ENCODE measurements at places on chromosomes 5 and 9.

GRCh38 chr5:134289509-134290113, 63.7 kb upstream of the PPP2CA start:
- peak; percentile 27 for DNase-seq

DNA sequence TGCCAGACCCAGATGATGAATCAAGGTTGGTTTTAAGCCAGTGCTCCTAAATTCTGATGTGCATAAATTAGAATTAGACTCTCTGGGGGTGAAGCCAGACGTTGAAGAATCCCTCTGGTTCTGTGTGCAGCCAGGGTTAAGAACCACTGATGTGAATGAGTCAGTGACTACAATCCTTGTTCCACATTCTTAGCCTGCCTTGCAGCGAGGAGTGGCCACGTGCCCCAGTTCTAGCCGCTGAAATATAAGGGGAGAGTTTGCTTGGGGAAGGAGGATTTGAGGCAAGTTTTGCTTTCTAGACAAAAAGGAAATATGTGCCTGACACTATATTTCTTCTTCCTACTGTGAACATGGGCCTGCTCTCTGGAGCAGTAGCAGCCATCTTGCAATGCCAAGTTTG, 34.2 kb upstream of the MSH3 start:
- no peak for DNase-seq

GRCh38 chr5:156476678-156477077, 149.7 kb downstream of the SGCD start:
- no peak for DNase-seq

- no peak for DNase-seq
These were observed 304.6 kb downstream of the PDE4D start for GRCh38 chr5:59588922-59589321.

DNA sequence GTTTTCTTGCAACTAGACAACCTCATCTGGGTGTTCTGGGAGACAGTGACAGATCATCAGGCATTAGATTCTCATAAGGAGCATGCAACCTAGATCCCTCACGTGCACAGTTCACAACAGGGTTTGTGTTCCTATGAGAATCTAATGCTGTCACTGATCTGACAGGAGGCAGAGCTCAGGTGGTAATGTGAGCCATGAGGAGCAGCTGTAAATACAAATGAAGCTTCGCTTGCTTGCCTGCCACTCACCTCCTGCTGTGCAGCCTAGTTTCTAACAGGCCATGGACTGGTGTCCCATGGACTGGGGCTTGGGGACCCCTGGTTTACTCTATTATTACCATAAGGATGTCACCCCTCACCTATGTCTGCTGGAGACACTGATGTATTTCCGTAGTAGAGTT, 166.8 kb downstream of the PSAT1 start:
- no peak for DNase-seq

GRCh38 chr9:134378901-134379338, 52.7 kb downstream of the RXRA start:
- no peak for DNase-seq

DNA sequence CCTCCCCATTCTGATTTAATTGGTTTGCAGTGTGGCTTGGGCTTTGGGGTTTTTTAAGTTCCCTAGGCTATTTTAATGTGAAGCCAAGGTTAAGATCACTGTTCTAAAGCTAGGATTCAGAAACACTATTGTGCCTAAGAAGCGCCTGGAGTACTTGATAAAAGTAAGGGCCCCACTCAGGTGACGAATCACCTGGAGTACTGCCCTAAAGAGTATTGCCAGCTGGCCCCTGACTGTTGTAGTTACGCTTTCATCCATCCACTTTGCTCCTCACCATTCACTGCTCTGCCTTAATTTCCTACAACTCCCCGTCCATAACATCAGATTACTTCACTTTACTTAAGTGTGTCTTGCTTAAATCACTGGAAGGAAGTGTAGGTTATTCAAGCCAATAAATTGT, 119.3 kb downstream of the CD180 start:
- no peak for DNase-seq

- DNase-seq, result no peak
These were observed 195.5 kb downstream of the ANXA1 start for GRCh38 chr9:73347123-73347522.

DNA sequence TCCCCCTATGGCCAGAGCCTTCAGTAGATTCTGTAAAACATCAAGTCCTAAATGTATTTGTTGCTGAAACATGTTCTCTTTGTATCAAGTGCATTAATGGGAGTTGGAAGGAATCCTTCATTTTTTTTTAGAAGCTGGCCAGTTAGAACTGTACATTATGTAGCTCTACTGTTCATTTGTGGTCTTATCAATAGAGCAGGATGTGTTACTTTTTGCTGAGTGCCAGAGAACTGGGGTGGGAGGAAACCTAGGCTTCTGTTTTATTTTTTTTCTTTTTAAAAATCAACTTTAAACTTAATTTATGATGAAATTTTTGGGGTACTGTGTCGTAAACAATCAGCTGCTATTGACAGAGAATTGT, 5.1 kb downstream of the PIP5K1B start:
- DNase-seq, result no peak

- DNase-seq, result no peak
These were observed 3.9 kb upstream of the PCYOX1L start for GRCh38 chr5:149353911-149354310.

- no peak for DNase-seq
These were observed 101.0 kb downstream of the FGF1 start for GRCh38 chr5:142584891-142585290.

GRCh38 chr5:96699186-96699820, 37.1 kb downstream of the CAST start:
- DNase-seq, result no peak

- DNase-seq, result no peak
These were observed 100.4 kb upstream of the IRX2 start for GRCh38 chr5:2851895-2852294.

- no peak for DNase-seq
These were observed 24.1 kb downstream of the PRDM6 start for GRCh38 chr5:123113136-123113535.

GRCh38 chr9:79976257-79977073, 404.7 kb downstream of the TLE4 start:
- no peak for DNase-seq

DNA sequence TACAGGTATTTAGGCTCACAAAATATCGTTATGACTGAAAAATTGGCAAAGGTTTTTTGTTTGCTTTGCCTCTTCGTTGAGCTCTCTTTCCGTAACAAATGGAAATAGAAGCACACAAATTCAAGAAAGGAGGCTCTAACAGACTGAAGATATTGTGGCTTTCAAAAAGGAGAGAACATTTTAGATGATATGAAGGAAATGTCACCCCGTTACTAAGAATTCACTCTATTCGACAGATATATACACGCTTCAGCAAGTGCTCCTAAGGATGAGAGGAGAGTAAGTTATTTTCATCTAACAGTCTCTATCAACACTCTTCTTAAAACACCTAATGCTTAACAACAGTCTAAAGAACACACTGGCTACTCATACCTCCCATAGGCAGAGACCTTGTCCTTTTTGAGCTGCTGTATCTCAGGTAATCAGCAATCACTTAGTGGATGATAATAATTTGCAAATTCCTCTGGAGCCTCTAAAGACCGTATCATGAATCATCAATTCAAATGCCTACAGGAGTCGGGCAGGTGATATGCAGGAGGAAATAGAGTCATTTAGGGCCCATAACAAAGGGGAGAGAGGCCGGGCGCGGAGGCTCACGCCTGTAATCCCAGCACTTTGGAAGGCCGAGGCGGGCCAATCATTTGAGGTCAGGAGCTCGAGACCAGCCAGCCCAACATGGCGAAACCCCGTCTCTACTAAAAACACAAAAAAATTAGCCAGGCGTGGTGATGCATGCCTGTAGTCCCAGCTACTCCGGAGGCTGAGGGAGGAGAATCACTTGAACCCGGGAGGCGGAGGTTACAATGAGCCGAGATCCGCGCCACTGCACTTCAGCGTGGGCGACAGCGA, 1.4 kb upstream of the HSDL2 start:
- no peak for DNase-seq

GRCh38 chr5:124399426-124399961, 346.9 kb downstream of the ZNF608 start:
- DNase-seq, result no peak

DNA sequence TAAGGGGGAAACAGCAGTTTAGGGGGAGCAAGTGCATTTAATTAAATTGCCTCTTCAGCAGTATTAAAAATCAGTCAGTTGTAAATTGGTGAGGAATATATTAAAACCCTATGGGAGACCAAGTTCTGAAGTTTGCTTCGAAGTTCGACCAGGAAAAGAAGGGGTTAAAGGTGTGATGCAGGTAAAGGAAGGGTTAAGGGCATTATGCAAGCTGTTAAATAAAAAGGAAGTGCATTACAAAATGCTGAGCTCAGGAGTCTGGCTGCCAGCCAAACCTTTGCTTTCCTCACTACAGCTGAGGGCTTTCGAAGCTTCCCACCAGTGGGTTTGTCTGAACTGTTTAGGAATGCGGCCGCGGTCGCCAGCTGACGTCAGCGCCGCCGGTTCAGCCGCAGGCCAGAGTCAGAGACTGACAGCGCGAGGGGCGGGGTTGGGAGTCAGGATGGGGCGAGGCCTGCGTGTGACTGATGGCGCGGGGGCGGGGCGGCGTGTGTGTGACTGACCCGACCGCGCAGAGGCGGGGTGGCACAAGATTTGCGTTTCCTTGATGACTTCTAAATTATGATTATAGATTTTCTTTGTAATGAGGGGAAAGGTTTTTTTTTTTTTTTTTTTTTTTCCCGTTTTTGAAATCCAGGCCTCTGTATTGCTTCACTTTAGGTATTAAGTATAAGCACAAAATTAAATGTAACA, 76.6 kb downstream of the ZSWIM6 start:
- peak; percentile 99 for DNase-seq

DNA sequence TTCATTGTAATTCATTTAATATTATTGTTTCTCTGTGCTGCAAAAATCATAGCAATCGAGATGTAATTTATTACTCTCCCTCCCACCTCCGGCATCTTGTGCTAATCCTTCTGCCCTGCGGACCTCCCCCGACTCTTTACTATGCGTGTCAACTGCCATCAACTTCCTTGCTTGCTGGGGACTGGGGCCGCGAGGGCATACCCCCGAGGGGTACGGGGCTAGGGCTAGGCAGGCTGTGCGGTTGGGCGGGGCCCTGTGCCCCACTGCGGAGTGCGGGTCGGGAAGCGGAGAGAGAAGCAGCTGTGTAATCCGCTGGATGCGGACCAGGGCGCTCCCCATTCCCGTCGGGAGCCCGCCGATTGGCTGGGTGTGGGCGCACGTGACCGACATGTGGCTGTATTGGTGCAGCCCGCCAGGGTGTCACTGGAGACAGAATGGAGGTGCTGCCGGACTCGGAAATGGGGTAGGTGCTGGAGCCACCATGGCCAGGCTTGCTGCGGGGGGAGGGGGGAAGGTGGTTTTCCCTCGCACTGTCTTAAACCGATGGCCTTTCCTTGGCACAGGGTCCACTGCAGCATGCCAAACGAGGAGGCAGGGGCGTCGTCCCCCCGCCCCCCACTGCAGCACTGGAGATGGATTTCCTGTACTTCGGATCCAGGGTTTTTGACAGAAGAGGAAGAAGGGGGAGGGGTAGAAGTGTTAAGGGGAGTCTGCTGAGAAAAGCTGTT, at the start of gene APC:
TSS of gene APC (plus strand) at position 423 of the 728 bp plus-strand sequence. CDS start 17,006 bp downstream, outside the sequence.
- peak; percentile 95 for DNase-seq

DNA sequence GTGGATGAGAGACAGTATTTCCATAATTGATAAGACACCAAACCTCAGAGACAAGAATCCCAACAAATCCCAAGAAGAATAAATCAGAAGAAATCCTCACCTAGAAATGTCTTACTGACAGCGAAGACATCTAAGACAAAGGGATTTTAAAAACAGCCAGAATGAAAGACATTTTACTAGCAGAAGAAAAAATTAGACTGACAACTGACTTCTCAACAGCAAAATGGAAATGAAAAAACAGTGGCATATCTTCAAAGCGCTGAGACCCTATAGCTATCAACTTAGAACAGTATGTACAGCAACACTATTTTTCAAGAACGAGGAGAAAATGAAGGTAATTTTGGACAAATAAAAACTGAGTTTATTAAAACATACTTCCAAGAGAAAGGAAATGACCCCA, 16.3 kb downstream of the TTLL11 start:
- no peak for DNase-seq

GRCh38 chr5:68343421-68343826, 127.9 kb downstream of the PIK3R1 start:
- peak; percentile 83 for DNase-seq

GRCh38 chr5:14156650-14157492, 13.7 kb downstream of the TRIO start:
- no peak for DNase-seq

DNA sequence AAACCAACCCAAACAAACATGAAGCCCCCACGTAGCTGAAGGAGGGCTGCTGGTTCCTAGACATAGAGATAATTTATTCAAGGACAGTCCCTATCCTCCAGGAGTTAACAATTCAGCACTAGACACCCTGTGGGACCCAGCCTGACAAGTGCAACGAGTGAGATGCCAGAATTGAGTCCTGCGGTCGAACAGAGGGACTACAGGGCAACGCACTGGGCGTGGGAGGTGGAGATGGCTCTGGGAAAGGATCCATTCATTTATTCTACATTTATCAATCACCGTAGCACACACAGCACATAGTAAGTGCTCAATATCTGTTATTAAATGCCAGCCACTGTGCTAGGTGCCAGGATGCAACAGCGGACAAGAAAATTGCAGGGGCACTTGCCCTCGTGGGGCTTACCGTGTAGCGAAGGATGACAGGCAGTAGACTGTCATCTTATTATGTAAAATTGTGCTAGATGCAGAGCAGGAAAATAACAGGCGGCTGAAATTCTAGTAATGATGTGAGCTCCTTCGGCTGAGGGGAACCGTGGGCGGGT, 855 bp upstream of the ARHGAP26 start:
- no peak for DNase-seq

DNA sequence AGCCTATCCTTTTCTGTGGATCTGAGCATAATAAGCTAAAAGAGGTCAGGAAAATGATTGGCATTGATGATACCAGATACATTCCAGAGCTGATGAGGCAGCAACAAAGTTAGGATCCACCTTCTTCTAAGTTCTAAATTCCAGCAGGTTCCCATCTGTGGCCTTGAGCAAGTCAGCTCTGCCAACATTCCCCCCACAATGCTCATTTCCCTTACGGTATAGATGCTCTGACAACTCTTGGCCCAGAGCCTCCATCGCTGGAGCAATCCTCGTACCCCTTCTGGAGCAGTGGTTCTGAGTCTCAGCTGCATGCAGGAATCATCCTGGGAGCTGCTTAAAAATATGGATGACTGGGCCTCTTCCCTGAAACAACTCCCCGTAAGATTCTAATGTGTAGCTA, 78.1 kb downstream of the MED27 start:
- no peak for DNase-seq

- no peak for DNase-seq
These were observed 681 bp upstream of the CHSY3 start for GRCh38 chr5:129903466-129904101.

- DNase-seq, result no peak
These were observed 79.7 kb upstream of the SSBP2 start for GRCh38 chr5:81830596-81830995.

All from lower leg skin (tissue), 4 donors.